ENCODE measurements at places on chromosomes 6 and 20.

- DNase-seq, result no peak
Measured at GRCh38 chr6:156167016-156167624, 610.1 kb upstream of the ARID1B start.

- DNase-seq, result no peak
Measured at GRCh38 chr6:52317841-52318581, 33.5 kb upstream of the MCM3 start.

DNA sequence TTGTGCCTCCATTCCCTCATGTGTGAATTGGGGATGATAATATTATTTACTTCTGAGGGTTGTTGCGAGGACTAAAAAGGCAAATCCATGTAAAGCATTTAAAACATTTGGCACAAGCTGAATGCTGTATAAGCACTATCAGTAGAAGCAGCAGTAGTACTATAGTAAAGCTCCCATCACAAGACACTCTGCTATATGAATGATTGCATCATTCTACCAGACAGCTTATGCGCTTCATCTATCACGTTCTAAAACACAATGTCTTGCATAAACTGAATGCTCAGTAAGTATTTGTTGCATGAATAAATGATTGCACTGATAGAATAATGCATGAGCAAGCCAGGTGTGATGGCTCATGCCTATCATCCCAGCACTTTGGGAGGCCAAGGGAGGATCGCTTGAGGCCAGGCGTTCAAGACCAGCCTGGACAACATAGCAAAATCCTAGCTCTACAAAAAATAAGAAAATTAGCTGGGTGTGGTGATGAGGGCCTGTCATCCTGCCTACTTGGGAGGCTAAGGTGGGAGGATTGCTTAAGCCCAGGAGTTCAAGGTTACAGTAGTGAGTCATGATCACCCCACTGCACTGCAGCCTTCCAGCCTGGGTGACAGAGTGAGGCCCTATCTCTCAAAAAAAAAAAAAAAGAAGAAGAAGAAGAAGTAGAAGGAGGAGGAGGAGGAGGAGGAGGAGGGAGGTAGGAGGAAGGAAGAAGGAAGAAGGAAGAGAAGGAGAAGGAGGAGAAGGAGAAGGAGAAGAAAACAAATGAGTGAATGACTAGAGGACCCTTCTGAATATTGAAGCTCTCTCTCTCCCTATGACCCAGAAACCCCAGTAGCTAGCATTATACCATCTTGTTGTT lies 50.0 kb upstream of the FOXO3 start:
- DNase-seq, result no peak

- no peak for DNase-seq
Measured at GRCh38 chr6:157977176-157977804, 4.4 kb upstream of the SYNJ2 start.

- no peak for DNase-seq
Measured at GRCh38 chr6:70280400-70280853, 22.5 kb downstream of the COL9A1 start.

DNA sequence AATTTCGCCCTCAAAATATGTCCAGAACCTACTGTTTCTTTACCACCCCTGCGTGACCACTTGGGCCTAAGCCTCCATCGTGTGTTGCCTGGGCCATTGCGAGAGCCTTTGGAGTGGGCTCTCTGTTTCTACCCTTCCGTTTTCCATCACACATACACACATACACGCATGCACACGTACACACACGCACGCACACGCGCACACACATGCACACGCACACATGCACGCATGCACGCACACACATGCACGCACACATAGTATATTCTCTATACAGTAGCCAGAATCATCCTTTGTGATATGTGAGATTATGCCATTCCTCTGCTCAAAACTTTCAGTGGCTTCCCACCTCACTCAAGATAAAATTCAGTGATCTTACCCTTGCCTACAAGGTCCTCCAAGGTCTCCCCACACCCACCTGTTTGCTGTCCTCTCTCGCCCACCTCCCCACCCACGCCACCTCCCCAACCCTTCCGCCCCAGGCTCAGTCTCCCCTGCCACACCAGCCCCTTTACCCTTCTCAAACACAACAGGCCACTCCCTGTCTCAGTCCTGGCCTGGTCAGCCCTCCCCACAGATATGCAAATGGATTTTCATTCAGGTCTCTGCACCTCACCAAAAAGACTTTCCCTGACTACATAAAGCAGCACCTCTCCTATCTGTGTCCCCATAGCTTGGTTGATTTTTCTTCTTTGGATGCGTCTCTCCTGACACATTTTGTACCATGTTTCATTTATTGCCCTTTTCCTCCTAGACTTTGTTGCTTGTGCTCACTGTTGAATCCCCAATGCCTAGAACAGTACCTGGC lies 559.6 kb downstream of the CD83 start:
- DNase-seq, result no peak

GRCh38 chr6:33118525-33119123 lies 42.8 kb downstream of the HLA-DPB1 start:
- DNase-seq, result no peak

DNA sequence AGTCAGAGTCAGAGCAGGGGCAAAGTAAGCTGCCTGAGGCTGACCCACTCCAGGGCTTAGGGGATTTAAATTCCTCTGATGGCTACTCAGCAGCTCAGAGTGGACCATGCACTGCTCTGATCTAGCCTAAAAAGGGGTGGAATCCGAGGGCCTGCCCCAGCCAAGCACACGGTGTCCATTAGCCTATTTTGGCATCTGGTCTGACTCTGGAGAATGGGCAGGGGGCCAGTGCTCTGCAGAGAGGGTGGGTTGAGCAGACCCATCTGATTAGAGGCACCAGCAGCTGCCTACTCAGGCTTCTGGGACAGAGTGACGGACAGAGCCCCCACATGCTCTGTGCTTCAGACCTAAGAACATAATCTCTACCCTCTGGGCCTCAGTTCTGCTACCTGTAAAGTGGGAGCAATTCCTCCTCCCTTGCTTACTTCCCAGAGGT lies 25.9 kb upstream of the TGM2 start:
- DNase-seq, result no peak

DNA sequence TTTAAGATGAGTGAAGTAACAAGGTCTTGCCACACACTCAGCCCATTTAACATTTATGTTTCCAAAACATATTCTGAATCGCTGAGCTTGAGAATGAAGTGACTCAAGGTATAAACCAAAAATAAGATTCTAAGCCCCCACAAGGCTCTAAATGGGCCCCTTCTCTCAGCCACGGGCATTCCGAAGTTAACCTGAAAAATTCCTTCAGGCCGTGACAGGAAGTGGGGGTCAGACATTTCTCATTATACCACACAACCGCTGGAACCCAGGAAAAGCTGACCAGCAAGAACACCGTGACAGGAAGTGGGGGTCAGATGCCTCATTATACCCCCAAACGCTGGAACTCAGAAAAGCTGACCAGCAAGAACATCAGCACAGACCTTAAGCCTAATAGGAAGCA lies 247.9 kb downstream of the ERMARD start:
- DNase-seq, result no peak

DNA sequence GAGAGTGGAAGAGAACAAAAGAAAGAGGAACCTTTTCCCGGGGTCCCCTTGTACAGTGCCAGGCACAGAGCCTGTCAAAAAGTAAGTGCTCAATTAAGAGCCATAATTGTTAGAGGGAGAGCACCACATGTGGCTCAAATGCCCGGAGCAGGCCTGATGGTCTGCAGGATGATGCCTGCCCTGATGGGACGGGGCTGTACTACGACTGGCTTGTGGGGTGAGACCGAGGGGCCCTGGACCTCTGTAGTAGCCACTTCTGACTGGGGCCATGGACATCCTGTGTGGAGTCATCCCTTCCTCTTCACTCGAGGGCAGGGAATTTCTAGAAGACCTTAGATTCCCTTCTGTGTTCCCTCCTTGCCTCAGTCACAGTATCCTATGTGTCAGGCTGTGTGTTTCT lies 47.9 kb downstream of the KCNK5 start:
- DNase-seq, result no peak

DNA sequence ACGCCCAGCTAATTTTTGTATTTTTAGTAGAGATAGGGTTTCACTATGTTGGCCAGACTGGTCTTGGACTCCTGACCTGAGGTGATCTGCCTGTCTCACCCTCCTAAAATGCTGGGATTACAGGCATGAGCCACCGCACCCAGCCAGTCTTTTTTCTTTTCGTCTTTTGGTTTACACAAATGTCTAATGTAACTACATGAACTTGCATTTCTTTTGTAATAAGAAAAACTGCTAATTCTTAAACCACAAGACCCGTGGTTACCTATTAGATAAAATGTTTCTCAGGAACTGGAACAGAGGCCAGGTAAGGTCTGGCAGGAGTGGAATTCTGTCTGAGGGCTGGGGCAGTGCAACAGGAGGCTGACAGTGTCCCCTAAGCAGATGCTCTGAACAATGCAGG lies 32.7 kb upstream of the GSTA3 start:
- no peak for DNase-seq

DNA sequence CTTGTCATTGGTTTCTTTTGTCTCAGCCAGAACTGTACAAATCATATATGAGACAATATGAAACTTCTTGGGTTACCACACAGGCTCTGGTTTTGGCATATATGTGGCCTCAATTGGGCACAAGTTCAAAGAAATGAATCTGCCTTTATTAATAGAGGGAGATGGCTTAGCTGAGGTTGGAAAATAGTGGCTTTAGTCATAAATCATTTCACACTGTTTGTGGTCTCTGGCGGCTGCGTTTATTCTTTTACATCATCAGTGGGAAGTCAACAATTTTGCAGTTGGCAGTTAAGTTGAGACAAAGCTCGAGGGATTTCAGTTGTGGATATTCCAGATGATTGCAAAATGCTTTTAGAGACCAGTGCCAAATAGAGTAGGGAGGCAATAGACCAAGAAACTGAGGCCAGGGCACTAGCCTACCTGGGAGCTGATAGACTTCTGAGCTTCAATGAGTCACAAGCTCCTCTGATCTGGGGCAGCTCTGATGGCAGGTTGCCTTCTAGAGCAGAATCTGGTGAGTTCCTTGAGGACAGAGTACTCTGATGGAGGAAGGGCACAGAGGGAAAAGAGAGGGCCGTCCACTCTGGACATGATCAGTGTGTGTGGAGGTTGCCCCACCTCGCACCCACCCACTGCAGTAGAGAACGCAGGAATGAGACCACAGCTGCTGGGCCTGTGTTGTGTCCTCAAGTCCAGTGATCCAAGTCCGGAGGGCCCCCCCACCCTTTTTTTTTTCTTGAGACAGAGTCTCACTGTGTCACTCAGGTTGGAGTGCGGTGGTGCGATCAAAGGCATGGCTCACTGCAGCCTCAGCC lies 73.5 kb downstream of the ARMC2 start:
- DNase-seq, result no peak

GRCh38 chr6:10343320-10343719 lies 71.6 kb downstream of the TFAP2A start:
- DNase-seq, result no peak

- no peak for DNase-seq
Measured at GRCh38 chr6:27078734-27079357, 168.7 kb upstream of the PRSS16 start.

DNA sequence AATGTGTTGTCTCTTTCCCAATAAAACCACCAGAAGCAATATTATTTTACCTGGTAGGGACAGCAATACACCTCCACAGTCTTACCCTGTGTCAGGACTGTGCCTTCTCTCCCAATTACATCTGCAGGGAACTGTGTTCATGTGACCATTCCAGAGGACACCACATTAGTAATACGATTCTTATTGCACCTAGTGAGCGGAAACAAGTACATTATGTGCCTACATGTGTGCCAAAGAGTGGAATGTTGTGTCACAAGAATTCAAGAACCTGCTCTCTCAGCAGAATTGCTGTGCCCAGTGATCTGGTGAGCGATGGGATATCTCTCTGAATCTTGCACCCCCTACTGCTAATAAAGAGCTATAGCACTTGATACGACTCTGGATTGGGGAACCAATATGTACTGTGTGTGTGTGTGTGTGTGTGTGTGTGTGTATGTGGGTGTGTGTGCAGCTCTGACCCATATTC lies 57.4 kb upstream of the FOXC1 start:
- no peak for DNase-seq

- no peak for DNase-seq
Measured at GRCh38 chr6:152146385-152146784, 338.9 kb downstream of the ESR1 start.

DNA sequence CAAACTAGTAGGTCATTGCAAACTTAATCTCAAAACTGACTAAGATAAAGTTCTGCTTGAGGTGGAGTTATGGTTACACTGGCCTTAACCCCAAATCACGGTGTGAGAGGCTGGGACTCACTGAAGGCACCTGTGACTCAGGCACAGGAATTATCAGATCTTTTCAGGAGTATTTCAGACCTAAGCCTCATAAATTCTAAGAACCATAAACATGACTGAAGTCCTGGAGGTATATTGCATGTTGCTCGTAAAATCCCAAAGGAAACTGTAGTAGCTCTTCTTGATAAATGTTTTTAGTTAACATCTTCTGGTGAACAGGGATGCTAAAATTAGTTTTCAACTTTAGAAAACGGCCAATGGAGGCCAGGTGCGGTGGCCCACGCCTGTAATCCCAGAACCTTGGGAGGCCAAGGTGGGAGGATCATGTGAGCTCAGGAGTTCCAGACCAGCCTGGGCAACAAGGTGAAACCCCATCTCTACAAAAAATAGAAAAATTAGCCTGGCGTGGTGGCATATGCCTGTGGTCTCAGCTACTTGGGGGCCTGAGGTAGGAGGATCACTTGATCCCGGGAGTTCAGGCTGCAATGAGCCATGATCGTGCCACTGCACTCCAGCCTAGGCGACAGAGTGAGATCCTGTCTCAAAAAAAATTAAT lies 36.5 kb downstream of the DZANK1 start:
- no peak for DNase-seq

DNA sequence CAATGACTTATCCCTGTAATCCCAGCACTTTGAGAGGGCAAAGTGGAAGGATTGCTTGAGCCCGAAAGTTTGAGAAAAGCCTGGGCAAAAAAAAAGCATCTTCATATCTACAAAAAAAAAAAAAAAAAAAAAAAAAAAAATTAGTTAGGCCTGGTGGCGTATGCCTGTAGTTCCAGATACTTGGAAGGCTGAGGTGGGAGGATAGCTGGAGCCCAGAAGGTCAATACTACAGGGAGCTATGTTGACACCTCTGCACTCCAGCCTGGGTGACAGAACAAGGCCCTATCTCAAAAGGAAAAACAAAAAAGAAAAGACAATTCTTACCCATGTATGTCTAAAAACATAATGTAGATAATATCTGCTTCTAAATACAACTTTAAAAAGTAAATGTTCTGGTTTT lies 27.2 kb downstream of the CRISP1 start:
- no peak for DNase-seq

DNA sequence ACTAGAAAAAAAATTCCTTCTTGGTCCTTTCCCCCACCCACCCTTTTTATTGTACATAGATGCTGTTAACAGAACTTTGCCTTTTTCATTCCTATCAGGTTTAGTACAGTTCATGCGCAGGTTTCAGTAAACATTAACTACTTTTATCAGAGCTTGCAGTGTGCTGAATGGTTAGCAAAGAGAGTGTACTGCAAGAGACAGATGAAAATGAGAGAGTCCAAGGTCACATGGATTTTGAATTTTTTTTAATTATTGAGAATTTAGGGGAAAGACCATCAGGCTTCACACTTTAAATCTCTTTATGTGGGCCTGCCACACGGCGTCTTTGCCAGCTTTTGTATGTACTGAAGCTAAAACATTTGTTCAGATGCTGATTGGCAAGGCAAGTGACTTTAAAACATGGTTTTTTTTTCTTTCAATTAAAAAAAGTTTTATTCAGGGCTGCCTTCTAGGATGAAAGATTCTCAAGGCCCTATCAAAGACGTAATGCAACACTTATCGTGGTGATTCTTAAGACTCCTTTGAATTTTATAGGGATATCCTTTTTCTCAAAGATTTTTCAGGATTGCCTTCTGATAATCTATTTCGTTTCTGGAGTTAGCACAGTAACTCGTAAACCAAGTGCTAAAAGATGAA lies 32.2 kb downstream of the RREB1 start:
- no peak for DNase-seq

All from T-helper 22 cell (primary cell).